ENCODE measurements at places on chromosomes 5 and 9.

- DNase-seq = no peak
Measured at GRCh38 chr5:158679221-158679641, 420.5 kb downstream of the EBF1 start.

GRCh38 chr5:78549043-78549442, 99.5 kb downstream of the LHFPL2 start:
- no peak for DNase-seq

DNA sequence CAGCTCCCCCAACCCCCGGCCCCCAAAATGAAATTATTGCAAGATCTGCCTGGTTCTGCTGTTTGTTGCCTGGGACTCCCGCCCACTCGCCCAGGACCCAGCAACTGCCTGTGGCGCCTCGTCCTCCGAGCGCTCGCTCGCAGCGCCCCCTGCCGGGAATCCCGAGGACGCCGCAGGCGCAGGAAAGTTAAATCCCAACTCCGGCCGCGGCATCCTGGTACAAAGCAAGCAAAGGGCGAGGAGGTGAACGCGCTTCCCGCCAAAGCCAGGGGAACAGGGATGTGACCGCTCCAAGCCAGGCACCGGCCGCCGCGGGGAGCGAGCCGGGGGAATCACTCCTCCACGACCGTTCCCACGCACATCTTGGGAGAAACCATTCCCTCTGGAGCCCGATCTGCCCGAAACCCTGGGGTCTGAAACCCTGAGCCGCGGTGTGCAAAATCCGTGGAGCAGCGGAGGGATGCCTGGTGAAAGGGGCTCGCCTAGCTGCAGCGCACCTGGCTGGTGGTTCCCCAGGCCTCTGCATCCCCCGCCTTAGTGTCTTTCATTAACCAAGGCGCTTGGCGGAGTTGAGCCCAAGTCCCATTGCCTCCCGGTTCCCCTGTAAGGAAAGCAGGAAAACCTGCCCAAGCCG, 1.3 kb downstream of the SEMA5A start:
- peak; percentile 31 for DNase-seq

DNA sequence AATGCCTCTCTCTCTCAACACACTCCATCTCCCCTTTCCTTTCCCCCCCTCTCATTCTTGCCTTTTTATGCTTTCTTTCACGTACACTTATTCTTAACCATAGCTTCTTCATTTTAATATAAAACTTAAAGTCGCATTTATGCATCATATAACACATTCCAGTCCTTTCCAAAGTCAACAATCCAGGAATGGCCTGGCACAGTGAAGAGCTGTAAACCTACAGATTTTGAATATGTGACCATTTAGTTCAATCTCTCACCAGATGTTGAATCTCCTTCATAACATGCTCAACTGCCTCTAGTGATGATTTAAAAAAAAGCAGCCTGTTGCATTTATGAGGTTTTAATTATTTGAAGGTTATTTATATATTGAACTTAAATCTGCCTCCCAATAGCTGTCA, 186.2 kb upstream of the GRAMD2B start:
- no peak for DNase-seq

DNA sequence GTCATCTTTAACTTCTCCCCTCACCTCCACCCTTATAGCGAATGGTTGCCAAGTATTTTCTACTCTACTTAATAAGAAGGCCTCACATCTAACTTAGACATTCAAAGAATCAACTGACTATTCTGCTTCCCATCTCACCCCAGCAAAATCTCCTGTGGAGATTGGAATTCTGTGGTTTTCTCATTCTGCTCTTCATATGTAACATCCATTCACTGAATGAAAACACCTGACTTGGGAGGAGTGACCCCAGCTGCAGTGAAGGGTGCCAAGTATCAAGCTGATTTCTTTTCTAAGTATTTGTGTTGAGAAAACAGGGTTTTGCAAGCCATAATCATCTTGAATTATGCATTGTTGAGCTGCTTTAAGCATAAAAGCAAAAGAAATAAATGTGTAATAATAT, 42.5 kb upstream of the TAF1L start:
- DNase-seq = no peak

- DNase-seq = no peak
Measured at GRCh38 chr9:118976160-118976559, 393.1 kb downstream of the BRINP1 start.

GRCh38 chr5:131792896-131793295, 3.9 kb downstream of the FNIP1 start:
- no peak for DNase-seq

- DNase-seq = no peak
Measured at GRCh38 chr5:160092960-160093707, 26.1 kb downstream of the PWWP2A start.

DNA sequence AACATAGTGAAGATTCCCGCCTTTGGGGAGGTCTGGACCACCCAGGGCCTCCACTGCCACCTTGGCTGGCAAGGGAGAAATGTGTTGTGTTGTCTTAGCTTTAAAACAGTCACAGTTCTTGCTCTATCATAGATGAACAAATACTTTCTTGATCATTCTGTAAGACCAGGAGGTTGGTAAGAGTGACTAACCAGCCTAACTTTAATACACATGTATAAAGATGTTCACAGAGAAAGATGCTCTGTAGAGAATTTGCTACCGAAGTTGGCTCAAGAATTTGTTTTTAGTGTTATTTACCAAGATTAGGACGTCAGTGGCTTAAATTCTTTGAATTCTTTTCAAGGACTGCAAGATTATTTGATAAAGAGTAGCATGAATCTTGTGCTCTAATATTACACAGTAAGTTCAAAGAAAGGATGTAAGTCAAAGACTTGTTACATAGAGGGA, 28.4 kb downstream of the GLRX start:
- no peak for DNase-seq

DNA sequence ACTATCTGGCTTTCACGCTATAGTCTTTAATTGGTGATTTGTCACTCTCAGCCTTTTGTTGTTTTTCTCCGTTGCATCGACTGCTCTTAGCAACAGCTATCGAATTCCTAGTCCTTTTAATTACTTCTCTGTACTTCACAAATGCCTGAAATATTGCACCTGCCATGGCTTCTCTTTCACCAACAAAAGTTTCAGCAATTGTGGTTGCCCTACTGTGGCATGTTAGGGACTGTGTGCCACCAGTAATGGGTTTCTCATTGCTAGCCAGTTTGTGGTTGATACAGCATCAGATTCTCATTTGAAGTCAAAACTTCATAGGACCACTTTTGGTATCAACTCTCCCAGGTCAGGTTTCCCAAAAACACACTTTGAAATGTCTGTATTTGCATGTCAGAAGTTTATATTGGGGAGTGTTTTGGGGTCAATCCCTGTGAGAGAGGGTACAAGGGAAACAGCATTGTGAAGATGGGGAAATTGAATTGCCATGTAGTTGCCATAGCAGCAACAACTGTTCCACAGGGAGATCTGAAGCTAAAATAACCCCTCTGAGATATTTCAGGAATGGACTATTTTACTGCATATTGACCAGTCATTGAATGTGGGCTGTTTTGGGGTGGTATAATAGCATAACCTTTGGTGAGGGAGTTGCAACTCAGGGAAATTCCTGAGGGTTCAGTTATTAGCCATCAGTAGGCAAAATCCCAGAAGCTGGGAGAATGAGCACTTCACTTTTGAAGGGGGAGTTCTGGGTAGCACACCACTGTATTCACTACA, 99.2 kb downstream of the WDR70 start:
- no peak for DNase-seq

GRCh38 chr5:140348104-140348503, 1.7 kb upstream of the HBEGF start:
- DNase-seq = no peak

GRCh38 chr9:109456811-109457210, 41.3 kb downstream of the PTPN3 start:
- no peak for DNase-seq

- no peak for DNase-seq
Measured at GRCh38 chr5:34734326-34734725, 78.2 kb downstream of the RAI14 start.

DNA sequence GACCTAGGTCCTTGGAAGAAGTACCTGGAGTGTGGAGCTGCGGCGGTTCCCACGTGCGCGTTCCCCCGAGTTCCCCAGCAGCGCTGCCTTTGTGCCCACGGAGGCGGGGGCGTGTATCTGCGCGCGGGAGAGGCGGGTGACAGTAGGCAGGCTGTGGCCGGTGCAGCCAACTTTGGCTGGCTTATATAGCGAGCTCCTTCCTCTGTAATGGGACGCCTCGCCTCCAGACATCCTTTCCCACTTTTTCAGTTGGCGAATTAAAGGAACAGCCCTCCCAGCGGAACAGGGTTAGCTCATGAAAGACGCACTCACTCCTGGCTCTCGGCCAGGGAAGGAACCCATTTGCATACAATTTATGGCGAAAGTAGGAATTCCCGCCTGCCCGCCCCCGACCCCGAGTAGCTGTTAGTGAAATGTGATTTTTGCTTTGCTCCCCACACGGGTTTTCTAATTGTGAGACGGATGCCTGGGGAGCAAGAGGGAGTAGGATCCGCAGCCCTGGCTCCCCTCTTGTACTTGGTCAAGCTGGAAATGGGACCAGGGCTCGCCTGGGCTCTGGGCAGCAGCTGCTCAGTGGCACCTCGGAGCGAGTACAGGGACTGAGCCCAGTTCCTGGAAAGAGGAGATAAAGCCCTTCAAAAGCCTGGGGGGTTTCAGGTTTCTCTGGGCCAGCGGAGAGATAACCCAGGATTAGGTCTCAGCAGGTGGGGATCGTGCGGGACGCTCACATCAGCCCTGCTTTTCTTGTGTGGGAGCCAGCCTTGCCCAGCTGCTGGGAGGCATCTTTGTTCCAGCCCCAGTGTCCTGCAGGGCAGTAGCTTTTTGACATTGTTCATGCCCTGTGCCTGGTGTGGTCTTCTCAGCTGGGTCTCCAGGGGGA, at the start of gene TNC:
TNC (minus strand) TSS at position 159 of the 880 bp plus-strand sequence. CDS start 27,139 bp downstream, outside the sequence.
- DNase-seq = no peak

DNA sequence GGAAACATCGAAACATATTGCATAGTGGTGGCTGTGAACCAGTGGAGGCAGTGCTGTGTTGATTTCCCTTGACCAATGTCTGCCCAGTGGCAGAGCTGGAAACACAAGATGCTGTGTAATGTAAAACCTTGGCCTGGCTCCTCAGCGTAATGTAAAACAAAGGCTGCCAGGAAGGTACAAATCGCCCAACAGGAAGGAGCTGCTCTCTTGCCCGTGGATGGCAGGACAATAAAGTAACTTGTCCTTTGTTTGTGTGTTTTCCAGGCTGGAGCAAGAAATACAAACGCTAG, 143.4 kb downstream of the PALM2AKAP2 start:
- no peak for DNase-seq

DNA sequence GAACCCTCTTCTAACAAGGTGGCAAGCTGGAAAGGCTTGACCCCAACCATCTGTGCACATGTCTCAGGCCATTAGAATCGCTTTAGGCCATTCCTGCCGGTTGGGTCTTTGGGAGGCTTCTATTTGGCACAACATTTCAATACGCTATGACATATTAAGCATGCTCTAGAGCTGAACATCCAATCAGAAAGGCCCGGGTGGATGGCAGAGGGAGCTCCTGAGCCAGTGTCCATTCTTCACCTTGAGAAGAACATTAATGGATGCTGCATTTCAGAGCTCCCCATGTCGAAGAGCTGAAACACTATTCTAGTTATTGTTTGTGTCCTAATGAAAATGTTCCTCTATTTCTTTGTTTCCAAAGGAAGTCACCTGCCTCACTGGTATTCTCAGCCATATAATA, 12.8 kb downstream of the SPATA9 start:
- DNase-seq = no peak

DNA sequence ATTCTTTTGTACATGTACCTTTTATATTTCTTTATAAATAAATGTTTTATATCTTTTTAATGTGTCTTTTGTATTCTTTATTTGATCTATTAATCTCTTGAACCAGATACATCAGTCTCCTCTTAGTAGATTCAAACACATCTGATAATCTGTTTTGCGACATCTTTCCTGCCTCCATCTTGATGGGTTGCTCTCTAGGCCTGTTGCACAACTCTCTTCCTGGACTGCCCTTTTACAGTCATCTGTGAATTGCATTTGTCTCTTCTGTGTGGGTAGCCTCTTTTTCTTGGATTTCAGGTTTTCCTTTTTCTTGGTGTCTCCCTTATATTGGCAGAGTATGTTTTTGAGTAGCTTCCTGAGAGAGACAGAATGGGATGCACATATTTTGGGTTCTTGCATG, 6.2 kb downstream of the ZFYVE16 start:
- DNase-seq = no peak

- DNase-seq = no peak
Measured at GRCh38 chr5:172971482-172971881, 12.1 kb upstream of the ATP6V0E1 start.

DNA sequence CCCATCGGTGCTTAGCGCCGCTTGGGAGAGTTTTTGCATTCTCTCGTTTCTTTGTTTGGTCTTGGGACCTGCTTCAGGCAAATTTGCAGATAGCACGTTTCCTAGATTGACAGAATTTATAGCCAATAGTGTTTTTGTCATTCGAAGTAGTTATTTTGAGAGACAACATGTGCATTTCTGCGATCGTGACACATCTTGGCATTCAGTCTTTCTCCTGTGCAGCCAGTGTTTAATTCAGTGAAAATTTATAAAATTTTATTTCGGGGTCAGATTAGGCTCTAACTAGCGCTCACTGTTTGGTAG, 830 bp downstream of the PRRC1 start:
- peak; percentile 35 for DNase-seq

DNA sequence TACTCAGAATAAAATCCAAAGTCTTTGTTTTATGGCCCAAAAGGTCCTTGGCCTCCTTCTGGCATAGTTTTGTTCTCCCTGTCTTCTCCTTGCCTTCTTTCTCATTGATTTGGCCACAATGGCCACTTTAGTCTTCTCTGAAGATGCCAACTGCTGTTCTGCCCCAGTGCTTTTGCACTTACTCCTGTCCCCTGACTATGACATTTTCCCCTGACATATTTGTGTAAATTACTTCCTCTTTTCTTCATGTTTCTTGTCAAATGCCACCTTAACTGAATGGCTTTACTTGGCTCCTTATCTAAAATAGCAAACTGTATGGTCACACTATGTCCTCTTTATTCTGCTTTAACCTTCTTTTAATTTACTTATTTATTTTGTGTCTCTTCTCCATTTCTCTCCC, 484.7 kb upstream of the ARRDC3 start:
- no peak for DNase-seq

GRCh38 chr5:127088251-127088650, 14.9 kb upstream of the C5orf63 start:
- DNase-seq = no peak

DNA sequence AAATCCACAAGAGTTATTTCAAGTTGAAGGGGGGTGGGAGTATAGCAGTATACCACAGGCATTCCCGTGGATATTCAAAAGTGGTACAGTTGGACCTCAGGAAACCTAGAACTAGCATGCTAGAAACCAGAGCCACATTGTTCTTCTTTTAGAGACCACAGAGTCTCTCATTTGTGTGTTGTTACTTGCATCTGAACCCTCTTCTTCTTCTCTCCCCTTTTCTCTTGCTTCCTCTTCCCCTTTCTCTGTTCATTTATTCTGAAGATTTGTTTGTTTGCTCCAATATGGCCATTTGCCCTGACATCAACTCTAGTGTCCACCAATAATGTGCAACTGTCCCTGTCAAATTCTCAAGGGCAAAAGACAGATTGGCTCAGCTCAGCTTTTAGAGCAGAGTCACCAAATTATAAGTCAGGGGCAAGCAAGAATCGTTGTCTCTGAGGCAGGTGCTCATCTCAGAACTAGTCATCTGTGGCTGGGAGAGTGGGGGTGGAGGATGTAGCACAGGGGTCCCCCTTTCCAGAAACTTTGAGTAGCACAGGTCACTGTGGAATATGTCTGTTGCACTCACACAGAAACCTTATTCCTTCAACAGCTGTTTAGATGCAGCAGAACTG, 321.1 kb downstream of the ARRDC3 start:
- DNase-seq = no peak

Data from CD4-positive, alpha-beta T cell treated with Interleukin-2 at 100 ng/mL for 4 hours (primary cell).